Right hindlimb (tissue), 1 donor: ENCODE measurements at places on chromosomes 2 and 18.

DNA sequence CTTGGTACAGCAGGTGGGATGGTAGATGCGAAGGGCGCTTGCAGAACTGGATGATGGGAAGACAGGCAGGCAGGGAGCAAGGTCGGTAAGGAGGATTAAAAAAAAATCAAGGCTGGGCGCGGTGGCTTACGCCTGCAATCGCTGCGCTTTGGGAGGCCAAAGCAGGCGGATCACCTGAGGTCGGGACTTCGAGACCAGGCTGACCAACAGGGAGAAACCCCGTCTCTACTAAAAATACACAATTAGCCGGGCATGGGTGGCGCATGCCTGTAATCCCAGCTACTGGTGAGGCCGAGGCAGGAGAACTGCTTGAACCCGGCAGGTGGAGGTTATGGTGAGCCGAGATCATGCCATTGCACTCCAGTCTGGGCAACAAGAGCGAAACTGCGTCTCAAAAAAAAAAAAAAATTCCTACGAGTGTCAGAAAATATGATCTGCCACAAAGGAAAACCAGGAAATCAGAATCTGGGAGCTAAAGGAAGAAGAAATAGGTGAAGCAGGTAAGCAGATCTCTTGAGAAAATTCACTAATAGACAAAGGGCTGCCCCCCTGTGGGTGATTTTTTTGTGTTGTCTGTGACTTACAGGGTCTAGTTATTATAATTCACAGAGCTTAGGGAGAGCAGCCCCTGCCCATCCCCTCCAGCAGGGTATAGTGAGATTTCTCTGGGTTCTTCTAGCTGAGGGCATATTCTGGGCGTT lies 46.2 kb downstream of the C2orf42 start:
- no peak for DNase-seq

DNA sequence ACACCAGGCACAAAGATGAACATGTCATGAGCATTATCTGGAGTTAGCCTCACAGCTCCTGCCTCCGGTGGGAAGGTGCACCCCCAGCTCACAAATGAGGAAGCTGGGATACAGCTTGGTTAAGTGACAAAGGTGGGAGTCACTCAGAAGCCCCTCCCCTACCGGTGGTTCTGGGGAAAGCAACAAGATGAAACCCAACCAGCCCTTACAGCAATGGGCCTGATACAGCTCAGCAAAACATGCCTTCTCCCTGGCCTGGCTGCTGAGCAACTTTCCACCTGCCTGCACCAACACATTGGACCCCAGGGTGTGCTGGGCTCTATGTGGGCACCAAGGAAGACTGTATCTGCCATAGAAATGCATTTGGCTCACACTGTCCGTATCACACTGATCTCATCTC lies 113.2 kb downstream of the GYPC start:
- DNase-seq: no peak

GRCh38 chr2:137316075-137316474 lies 550.7 kb downstream of the THSD7B start:
- DNase-seq: no peak

GRCh38 chr2:9296559-9296958 lies 89.9 kb downstream of the ASAP2 start:
- DNase-seq: no peak

GRCh38 chr2:130381619-130382018 lies 25.8 kb downstream of the PTPN18 start:
- no peak for DNase-seq

- DNase-seq: peak; percentile 54
These were observed 148.7 kb downstream of the AGAP1 start for GRCh38 chr2:235642446-235643098.

- DNase-seq: no peak
These were observed 40.8 kb downstream of the CHN1 start for GRCh38 chr2:174964404-174964803.

DNA sequence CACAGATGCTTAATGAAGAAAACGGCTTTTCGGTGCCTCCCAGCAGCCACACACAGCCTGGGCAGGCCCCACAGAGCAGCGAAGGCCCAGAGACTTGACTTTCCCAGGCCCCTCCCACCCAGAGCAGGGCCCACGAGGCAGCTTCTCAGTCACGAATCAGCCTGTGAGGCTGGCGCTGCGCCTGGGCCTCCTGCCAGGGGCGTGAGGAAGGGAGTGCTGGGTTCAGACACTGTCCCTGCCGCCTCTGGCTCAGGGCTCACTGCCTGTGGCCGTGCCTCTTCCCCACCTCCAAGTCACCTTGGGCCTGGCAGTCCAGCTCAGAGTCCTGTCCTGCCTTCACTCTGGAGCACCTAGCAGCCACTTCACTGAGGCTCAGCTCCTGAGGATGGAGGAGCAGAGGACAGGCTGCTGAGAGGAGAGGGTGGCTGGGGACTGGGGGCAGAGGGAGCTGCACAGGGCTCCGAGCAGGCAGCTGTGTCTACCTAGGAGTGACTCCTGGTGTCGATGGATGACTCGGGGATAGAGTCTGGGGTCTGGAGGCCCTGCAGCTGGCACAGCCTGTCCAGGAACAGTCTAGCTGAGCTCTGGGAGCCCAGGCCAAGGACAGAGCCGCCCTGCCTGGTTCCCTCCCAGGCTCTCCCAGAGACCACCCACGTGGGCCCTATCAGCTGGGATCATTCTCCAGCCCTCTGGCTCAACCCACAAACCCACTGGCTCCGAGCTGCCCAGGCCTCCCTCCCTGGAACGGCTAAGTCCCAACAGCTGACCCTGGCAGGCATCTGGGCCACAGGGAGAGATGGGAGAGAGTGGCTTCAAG lies 36.4 kb upstream of the FOSL2 start:
- DNase-seq: peak; percentile 93
